ENCODE measurements at places on chromosomes 3 and 15.

GRCh38 chr3:135995766-135996165 is 30.2 kb downstream of the PPP2R3A start:
- DNase-seq: no peak

- DNase-seq: no peak
Measured at GRCh38 chr15:60583946-60584345, 105.0 kb upstream of the ICE2 start.

- DNase-seq: no peak
Measured at GRCh38 chr15:74432271-74432967, 1.3 kb downstream of the SEMA7A start.

DNA sequence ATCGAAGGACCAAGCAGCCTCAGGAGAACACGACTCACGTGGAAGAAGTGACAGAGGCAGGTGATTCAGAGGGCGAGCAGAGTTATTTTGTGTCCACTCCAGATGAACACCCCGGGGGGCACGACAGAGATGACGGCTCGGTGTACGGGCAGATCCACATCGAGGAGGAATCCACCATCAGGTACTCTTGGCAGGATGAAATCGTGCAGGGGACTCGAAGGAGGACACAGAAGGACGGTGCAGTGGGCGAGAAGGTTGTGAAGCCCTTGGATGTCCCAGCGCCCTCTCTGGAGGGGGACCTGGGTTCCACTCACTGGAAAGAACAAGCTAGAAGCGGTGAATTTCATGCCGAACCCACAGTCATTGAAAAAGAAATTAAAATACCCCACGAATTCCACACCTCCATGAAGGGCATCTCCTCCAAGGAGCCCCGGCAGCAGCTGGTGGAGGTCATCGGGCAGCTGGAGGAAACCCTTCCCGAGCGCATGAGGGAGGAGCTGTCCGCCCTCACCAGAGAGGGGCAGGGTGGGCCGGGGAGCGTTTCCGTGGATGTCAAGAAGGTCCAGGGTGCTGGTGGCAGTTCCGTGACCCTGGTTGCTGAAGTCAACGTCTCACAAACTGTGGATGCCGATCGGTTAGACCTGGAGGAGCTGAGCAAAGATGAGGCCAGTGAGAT is 26.0 kb downstream of the SYNM start:
- no peak for DNase-seq

DNA sequence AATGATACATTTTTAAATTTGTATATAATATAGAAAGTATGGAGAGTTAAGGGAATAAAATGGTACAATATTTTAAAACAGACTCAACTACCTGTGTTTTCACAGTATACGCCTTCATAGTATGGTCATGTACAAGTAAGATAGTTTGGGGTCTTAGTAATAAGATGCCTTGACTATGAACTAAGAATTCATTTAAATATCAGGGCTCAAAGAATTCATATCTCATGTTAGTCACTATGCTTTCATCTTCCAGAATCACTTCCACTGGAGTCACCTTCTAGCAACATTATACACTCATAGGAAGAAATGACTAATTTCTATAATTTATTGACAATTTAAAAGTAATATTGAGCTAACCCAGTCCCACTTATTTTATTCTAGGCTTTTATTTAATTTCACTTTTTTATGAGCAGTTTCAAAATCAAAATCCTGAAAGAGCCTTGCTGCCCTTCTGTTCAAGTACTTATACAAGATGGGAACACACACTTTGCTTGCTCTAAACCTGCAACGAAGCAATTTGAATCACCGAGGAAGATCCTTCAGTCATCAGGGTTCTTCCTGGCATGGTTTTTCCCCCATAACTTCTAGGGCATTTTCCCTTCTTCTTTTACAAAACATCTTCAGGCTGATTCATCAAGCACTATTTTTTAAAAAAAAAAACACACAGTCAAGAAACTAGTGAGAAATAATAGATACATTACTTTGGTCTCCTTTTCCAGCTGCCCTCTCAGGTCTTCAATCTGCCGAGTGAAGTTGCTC is 94.1 kb downstream of the MYH15 start:
- no peak for DNase-seq

DNA sequence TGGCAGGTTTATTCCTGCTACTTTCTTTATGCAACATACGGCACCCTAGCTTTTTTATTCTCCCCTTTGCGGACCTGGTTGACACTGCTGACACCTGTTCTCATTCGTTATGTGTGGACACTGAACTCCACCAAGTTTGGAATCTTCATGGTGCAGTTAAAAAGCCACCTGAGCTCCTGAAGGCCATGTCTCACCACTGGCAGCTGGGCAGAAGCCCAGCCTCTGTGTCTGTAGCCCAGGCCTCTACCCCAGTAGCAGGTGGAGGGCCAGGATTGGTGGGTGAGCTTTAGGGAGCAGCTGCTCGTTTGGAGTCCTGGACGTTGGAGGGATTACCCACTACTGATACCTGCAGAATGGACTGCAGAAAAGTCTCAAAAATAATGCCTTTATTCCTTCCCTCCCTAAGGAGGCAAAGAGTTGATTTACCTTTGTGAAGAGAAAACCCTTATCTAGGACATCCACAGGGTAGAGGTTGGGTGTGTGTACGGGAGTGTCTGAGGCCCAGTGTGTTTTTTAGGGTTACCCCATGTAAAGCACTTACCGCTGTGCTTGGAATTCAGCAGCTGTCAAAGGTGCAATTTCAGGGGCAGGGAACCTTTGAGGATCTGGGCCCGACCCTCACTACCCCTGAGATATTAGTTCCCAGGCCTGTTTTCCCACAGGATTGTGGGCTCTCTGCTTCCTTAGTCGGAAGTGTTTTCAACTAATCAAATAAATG is 637 bp upstream of the CCNDBP1 start:
- no peak for DNase-seq

GRCh38 chr3:194119831-194120590 is 15.9 kb upstream of the HES1 start:
- DNase-seq: no peak

- DNase-seq: no peak
Measured at GRCh38 chr3:160134964-160135363, 90.3 kb upstream of the C3orf80 start.

- no peak for DNase-seq
Measured at GRCh38 chr15:68378595-68378994, 53.4 kb downstream of the ITGA11 start.

DNA sequence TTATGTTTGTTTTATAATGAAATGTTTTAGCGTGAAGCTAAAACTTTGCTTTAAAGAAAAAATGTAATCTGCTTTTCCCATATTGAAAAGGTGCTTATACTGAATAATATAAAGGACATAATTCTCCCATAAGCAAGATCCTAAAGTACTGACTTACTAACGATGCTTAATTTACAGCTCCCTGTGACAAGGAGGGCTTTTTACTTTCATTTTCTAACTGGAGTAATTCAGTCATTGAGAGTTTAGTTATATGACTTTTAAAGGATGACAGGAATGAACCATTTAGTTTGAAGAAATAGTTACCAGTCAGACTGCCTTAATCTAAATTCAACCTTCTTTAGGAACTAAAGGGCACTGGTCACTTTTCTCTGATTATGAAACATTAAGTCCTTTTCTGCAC is 19.3 kb upstream of the ZPLD1 start:
- DNase-seq: no peak

DNA sequence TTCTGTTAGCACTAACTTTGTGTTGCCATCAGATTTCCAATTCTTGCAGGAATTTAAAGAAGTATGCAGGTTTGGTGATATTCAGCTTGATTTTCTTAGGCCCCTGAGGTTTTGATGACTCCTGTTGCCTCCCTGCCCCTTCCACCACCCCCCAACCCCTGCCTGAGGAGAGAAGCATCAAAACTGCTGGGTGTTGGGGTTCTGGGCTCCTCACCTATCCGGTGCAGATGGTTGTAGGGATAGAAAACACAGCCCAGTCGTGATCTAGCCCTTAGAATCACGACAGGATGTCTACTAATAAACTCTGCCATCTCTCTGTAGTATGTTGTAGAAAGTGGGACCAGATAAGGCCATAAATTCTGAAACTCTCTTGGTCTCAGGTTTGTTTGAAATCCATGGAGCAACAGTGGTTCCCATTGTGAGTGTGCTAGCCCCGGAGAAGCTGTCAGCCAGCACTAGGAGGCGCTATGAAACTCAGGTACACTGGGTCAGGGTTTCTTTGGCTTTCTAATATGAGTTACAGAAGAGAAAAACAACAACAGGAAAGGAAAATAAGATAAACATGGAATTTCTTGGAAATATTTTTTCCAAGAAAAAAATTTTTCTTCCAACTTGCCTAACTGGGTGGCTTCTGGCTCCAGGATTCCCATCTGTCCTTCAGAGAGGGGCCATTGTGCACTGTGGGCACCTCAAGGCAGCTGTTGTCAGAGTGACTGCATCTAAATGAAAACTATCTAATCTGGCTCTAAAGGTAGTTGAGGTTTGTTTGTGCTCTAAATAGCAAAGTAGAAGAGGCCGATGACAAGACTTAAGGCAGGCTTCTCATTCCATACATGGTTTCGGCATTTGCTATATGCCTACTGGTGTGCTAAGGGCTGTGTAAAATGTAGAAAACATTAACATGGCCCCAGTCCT is 8.7 kb downstream of the SRP14 start:
- no peak for DNase-seq

DNA sequence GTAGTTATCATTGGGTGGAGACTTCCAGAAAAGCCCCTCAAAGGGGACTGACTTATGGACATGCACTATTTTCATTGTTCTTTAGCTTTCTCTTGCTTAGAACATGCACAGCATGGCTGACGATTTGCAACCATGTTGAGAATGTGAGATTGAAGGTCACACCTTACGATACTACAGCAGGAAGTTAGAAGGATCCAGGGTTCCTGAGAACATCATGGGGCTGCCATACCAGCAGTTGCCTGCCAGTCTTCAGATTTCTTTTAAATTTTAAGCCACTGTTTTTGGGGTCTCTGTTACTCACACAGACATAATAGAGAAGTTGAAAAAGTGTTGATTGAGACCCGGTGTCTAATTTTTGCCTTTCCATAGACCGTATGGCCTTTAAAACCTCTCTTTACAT is 396.5 kb downstream of the MECOM start:
- no peak for DNase-seq

DNA sequence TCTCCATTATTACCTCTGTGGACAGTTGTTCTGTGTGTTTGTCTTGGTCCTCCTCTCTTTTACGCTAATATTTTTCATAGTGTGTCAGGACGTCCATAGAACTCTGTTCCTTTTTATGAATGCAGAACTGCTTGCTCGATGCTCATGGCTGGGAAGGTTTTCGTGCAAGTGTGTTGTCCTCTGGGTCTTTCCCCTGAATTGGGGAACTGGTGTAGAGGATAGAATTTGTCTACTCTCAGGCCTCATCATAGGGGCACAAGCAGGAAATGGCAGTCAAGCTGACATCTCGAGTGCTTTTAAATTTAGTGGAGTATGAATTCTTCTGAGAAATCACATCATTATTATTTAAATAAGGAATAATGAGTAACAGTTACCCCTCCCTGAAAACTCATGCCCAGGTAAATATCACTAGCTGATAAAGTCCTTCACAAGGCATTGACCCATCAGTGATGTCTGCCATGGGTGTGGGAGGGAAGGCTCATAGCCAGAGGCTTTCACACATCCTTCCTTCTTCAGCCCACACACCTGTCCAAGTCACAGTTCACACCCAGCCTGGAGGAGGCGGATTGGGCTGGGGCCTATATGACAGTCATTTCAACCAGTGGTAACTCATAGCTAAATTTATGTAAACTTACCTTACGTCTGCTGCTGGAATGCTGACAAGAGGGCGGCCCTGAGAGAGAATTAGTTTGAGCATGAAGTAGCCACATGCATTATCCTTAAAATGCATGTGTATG is 226.1 kb downstream of the PLCL2 start:
- DNase-seq: no peak

DNA sequence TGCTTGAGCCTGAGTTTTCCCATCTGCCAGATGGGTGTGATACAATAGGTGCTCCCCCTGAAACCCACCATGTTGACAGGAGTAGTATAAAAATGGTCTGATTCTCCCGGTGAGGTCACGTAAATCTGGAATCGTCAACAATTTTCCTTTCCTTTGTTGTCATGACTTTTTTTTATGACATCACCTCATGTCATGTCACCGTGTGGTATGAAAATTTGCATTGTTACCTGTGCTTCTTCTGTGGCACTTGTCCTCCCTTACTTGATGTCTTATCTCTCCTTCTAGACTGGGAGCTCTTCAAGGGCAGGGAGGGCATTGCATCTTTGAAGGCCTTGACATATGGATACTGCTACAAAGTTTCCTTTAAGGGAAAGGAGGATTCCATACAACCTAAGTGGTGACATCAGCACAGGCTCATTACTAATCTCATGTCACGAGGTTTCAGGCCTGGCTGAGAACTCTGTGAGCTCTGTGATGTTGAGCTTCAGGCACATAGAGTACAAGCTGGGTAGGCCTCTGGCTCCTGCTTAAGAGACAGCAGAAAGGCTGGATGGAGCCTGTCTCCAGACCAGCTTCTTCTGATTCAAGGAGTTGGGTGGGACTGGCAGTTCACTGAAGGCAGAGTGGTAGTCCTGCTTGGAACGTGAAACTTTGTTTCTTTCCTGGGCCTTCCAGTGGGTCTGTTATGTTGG is 66.3 kb downstream of the LPP start:
- DNase-seq: no peak

DNA sequence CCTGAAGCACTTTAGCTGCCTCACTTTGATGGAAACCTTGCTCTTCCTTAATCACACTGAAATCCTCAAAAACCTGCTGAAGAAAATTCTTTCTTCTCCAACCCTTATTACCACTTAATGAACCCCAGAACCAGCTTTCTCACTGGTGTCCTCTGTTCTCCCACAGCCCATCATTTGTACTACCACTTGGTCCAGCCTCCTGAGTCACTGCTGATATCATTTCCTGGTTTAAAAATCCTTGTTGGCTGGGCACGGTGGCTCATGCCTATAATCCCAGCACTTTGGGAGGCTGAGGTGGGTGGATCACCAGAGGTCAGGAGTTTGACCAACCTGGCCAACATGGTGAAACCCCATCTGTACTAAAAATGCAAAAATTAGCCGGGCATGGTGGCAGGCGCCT is 418.6 kb upstream of the KCNMB2 start:
- no peak for DNase-seq

DNA sequence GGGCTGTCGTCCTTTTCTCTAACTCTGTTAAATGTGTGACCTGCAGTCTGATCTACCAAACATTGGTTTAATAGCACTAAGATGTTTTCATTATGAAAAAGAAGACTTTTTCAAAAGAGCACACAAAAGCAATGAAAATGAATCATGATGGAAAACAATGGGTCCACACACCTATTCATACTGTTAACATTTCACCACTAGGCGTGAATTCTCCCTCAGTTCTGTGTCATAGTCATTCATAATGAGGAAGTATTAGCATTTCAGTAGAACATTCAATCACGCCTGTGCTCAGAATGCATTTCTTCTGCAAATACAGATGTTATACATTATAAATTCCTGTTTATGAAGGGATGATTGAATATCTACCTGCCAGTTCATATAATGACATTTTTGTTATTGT is 35.9 kb downstream of the EIF4E3 start:
- no peak for DNase-seq

DNA sequence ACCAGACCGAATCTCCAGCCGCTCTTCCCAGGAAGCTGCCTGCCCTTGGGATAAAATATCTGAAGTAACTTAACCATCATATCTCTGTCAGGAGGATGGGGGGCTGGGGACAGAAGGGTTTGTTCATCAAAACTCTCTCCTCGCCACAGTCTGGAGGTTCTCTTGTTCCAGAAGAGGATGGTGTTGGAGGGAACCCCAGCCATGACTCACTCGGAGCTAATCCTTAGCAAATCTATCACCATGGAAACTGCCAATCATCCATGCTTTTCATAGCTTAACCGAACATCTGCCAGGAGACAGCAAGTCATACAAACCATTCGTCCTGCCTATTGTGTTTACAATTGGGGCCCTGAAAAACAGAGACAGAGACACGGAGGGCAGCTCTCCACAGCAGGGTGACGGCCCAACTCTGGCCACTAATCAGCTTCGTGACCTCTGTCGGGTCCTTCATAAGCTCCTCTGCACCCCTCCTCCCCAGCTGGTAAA is 73.8 kb upstream of the HEG1 start:
- DNase-seq: no peak
